Activated CD4-positive, alpha-beta T cell treated with anti-CD3 and anti-CD28 coated beads, Interleukin-2, amount 50 U/mL, for 16 hours (primary cell): ENCODE measurements at places on chromosomes 2 and 18.
A peak's percentile ranks its signal among the peaks of the same experiment; 100 is the strongest.

DNA sequence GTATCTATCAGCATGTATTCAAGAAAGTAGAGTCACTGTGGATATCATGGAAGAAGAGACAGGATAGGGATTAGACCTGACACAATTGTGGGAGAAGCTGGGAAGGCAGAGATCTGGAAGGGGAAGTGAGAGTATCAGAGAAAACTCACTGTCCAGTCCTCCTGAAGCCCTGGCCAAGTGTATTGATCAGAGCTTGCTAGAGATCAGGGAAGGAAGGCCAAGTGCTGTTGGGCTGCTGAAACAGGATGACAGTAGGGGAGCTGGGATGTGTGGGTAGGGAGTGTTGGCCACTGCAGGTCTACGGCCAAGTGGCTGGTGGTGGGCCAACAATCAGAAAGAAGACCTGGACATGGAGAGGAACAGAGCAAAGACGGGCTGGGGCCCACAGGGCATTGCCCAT is 26.3 kb upstream of the TTR start:
- no peak for DNase-seq

- no peak for DNase-seq
These were observed 25.9 kb downstream of the ITM2C start for GRCh38 chr2:230890646-230891045.

- DNase-seq = no peak
These were observed 2.9 kb downstream of the SETBP1 start for GRCh38 chr18:44683556-44683955.

DNA sequence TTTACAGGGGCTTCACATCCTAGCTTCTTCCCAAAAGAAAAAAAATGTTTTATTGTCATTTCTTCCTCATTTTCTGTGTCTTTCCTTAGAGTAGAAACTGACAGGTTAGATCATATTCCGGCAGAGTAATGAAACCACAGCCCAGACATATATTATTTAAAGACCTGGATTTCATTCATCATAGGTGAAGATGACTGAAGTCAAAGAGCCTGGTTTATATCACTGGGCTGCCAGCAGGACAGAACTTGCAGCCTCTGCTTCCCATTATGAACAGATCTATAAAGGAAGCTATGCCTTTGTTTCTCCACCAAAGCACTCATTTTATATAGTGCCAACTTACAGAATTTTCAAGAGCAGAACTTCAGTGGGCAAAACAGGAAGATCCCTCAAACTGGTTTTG is 137.9 kb downstream of the METTL4 start:
- DNase-seq = no peak

GRCh38 chr2:100262555-100263320 is 59.6 kb downstream of the LONRF2 start:
- DNase-seq = peak; percentile 57

- no peak for DNase-seq
These were observed 84.4 kb upstream of the CD28 start for GRCh38 chr2:203621981-203622515.

DNA sequence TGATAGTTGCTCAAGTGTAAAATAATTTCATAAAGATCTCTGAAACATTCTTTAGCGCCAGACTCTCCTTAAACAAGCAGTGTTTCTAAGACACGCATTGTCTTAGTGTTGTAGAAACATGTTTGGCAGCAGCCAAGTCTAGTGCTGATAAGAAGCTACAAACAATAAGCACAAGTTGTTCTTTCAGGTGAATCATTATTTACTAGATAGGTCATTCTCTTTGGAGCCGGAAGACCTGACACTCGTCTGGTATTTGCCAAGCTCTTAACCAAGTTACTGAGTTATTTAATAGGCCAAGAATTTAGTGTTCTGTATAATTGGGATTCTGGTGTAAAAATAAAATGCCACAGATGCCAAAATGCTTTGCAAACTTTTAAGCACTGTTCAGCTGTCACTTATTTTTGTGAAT is 852.1 kb downstream of the CPS1 start:
- no peak for DNase-seq

DNA sequence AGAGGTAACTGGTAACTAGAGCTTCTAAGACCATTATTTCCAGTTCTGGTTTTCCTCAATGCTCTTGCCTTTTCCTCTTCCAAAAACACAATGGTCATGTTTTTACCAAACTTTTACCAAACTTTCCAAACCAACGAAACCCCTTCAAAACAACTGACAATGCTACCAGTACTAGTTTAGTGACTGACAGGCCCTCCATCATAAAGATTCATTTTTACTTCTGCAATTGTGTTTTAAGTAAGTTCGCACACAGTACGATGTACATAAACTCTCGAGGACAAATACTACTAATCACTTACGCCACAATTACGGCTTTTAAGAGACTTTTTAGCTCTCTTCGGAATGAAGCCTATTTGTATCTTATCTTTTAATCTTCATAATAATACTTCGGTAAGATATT is 900 bp downstream of the C18orf32 start:
- DNase-seq = no peak
